ENCODE measurements at places on chromosomes 3 and 15.

DNA sequence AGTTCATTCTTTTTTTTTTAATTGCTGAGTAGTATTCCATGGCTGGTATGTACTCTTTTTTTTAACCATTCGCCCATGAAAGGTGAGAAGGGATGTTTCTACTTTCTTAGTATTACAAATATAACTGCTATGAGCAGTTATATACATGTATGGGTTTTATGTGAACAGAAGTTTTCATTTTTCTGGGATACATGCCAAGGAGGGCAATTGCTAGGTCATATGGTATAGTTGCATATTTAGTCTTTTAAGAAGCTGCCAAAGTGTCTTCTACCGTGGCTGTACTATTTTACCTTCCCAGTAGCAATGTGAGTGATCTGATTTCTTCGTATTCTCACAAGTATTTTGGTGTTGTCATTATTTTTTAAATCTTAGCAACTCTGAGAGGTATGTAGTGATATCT lies 11.2 kb upstream of the KLHL40 start:
- no peak for DNase-seq

DNA sequence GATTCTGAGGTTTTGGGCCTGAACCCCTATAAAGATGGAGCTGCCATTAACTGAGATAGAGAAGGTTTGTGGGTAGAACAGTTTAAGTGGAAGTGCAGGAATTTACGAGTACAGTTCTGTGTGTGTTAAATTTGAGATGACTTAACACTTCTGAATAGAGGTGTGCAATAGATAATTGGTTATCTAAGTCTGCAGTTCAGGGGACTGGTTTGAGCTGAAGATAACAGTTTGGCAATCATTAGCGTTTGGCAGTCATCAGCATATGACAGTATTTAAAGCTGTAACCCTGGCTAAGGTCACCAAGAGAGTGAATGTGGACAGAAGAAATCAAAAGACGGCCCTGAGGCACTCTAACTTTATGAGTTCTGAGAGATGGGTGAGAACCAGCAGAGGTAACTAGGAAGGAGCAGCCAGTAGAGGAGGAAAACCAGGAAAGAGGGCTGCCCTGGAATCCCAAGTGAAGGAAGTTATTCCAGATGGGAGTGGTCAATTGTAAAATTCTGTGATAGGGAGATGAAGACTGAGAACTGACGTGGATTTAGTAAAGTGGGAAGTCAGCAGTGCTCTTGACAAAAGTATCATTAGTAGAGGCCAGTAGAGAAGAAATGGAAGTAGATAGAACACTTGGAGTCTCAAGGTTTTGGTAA lies 8.1 kb downstream of the MYNN start:
- DNase-seq, result no peak

DNA sequence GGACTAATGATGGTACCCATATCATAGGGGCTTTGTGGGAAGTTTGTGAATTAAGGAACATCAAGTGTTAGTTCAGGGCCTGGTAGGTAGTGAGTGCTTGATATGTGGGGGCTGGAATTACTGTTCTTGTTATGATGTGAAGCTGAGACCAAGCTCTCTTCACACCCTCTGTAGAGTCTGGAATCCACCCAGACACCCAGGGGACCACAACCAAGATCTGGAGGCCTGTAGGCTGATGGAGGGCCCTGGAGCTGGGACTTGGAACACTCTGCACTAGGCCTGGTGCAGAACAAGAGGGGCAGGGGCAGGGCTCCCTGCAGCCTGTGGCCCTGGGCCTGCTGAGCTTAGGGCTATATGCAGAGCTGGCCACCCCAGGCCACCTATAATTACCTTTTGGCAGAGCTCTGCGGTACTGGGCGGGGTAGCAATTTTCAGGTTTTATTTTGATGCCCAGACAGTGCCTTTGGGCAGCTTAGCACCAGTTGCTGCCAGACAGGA lies 13.1 kb upstream of the PRKCD start:
- no peak for DNase-seq

GRCh38 chr3:129911261-129911861 lies 17.9 kb upstream of the TMCC1 start:
- DNase-seq, result no peak

GRCh38 chr3:171879472-171879871 lies 36.3 kb downstream of the TMEM212 start:
- no peak for DNase-seq

DNA sequence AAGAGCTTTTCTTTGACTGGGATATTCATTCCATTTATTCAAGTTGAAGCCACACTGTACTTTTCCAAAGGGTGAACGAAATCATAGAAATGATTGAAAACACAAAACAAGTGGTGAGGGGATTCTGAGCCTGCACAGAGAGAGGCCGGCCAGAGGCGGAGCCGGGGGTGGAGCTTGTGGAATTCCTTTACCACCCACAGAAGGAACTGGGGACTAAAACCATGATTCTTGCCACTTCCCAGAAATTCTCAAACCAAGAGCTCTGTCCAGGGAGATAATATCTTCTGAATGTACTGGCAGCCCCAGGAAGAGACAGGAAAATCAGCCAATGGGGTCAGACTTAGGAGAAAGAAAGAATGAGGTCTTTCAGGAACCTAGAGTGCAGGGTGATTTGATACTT lies 20.8 kb downstream of the FBN1 start:
- DNase-seq, result no peak

DNA sequence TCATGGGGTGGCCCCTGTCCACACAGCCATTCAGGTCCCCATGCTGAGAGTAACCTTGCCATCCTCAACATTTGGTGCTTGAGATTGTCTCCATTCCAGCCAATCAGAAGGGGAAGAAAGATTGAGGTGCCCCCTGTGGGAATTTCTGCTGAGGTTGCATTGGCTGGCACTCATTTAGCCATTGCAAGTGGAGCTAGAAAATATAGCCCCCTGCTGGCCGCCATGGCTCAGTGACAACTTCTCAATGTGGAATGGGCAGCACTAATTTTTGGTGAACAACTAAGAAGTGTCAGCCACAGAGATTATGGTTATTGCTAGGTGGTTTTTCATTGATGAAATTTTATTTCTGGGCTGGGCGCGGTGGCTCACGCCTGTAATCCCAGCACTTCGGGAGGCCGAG lies 22.0 kb downstream of the COL6A6 start:
- DNase-seq, result peak; percentile 63

DNA sequence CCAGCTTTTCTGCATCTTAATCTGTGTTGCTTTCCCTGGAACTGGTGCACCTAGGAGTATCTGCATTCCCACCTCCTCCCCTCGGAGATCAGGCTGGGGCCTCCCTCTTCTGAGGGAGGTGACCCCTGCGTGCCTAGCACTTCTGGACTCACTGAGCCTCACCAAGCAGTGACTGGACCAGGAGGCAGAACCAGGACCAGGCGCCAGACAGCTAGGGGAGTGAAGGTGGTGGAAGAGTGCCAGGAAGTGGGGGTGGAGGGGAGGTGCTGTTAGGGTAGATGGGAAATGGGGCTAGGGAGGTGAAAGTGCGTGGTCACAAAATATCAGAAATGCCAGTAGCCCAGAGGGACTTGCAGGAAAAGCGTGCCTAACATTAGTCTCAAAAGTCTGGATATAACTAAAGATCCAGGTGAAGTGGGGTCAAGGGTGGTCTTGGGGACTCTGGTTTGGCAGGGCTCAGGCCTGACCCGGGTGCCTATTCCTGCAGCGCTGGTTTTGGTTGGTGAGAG lies 1.2 kb downstream of the DUOXA2 start:
- no peak for DNase-seq

- DNase-seq, result no peak
Measured at GRCh38 chr3:14521611-14522010, 18.5 kb downstream of the GRIP2 start.

- DNase-seq, result no peak
Measured at GRCh38 chr3:167091226-167091625, 288.9 kb downstream of the ZBBX start.

GRCh38 chr3:72031581-72031980 lies 246.6 kb upstream of the PROK2 start:
- DNase-seq, result peak; percentile 92

- DNase-seq, result peak; percentile 69
Measured at GRCh38 chr3:132695422-132695821, 26.8 kb downstream of the NPHP3 start.

GRCh38 chr3:105747060-105747541 lies 121.7 kb downstream of the CBLB start:
- DNase-seq, result peak; percentile 86

GRCh38 chr3:114685161-114685560 lies 391.3 kb downstream of the TIGIT start:
- DNase-seq, result peak; percentile 32

DNA sequence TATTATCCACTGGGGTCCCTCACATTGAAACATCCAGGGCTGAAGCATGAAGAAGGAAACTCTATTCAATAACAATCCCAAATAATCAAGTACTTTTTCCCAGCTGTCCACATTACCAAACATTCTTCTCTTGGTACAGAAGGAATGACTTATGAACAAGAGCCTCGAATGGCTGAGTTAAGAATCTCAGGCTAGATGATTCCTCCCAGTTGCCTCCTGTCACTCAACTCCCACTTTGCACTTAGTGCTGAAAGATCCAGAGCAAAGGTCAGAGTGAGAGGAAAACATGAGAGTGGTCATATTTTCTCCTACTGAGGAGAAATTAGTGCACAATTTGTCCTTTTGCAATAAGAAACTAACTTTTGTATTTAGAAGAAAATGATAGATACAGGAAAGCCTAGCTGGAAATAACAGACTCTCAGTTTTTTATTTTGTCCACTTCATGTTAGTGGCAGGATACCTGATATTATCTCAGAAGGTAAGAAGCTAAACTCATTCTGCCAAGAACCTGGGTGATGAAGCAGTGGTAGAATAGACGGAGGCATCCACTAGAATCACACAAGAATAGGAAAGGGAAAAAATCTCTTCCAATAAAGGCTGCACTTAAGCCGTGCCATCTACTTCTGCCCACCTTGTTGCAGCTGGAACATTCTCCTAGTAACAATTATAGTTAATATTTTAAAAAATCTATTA lies 46.2 kb downstream of the GADL1 start:
- no peak for DNase-seq

DNA sequence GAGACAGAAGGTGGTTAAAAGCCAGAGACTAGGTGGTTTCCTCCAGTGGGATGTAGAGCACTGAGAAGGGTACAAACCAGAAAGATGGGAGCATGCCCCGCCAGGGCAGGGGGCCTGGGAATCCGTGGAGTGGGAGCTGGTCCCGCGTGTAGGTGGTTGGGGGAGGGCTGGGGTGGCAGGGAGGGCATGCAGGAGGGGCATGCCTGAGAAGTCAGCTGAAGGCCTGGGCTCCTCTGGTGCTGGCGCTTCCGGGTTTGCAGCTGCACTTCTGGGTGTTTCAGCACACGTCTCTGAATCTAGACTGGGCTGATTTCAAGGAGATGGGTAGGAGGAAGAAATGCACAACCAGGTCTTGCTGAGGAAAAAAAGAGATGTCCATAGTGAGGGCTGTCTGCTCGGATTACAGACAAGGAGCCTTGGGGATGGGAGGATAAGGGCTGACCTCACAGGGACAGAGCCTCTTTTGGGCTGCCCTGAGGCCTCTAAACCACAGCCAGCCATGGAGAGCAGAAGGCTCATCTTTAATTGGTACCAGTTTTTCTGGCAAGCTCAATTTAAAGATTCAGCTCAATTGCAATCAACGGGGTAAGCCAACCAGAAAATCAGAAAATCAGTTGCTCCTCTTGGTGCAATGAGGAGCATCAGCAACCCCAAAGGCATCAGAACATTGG lies 151.9 kb downstream of the FAM43A start:
- no peak for DNase-seq

- DNase-seq, result peak; percentile 96
Measured at GRCh38 chr3:81744366-81744765, 17.1 kb downstream of the GBE1 start.

DNA sequence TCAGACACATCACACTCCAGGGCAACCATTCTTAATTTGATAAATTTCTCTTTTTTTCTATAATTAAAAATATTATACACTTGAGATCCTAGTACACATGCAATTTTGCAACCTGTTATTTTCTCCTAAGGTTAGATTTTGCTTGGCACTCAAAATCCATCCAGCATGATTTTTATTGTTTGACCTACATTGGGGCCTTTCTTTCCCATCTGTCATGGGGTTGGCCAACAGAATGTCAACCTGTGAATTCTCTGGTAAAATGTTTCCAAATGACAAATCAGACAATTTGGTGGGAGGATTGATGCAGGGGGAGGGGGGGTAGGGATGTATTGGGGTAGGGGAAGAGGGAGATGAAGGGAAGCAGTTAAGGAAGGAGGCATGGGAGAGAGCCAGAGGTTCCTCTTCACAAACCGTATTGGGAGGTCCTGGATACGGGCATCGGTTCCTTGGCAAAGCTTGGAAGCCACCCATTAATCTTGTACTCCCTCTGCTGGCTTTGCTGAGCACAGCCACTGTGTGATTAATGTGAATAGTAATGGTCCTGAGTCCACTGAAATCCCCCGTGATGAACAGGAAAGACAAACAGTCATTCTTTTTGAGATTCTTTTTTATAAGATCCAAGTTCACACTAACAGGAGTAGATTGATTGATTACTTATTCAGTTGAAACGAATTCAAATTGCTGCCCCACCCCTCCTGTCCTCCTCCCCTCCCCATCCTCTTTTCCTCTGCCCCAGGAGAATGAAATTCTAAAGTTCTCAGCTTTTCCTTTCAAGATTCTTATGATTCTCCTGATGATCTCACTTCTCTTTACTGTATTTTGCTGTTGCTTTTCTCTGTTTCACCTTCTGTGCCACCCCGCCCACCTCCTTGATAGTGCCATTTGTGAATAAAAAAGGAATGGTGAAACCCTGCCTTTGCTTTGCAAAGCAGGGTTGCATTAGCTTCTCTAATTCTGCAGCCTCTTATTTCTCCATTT lies 82.2 kb upstream of the SLC25A26 start:
- peak; percentile 87 for DNase-seq
